Stimulated activated CD8-positive, alpha-beta memory T cell treated with anti-CD3 and anti-CD28 coated beads, Interleukin-12 subunit alpha, Interleukin-12 subunit beta, amount 100 ng/mL, for 4 hours (primary cell): ENCODE measurements at places on chromosomes 1 and 21.

- DNase-seq: no peak
Observed at GRCh38 chr1:76075877-76076276, 1.3 kb downstream of the ST6GALNAC3 start.

DNA sequence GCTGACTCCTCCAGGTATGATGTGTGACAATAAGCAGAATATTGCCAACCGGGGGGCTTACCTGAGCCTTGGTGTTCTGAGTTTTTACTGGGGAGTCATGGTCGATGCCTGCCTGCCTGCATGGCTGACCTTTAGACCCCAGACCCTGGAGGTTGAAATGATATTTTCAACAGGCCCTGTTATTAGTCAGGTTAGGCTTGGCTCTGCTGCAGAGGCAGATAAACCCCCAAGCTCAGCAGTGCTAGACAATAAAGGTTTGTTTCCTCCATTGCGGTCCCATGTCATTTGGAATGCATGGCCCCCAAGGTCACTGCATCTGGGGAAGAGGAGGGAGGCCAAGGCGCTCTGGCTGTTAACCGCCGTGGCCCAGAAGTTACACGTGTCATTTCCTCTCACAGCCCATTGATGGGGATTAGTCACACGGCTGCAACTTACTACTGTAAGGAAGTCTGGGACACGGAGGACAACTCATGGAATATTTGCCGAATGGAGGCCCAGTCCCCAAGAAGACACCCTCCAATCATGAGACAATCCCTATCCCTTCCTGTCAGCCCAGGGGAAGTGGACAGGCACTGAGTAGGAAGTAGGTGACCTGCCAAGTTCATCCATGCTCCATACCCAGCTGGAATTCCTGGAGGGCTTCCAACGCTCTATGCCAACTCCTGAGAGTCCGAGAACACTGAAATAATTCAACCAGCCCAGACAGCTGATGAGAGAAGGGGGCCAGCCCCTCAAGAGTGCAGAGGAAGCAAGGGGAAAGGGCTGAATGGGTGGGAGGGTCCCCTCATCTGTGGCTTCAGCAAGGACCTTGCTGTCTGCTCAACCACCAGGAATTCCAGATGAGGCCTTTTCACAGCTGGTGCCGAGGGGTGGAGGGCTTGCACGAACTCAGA lies 97.3 kb downstream of the TAS1R2 start:
- DNase-seq: no peak

- DNase-seq: no peak
Observed at GRCh38 chr1:64019818-64020217, 183.6 kb upstream of the UBE2U start.

- no peak for DNase-seq
Observed at GRCh38 chr1:20320704-20321103, 30.0 kb downstream of the VWA5B1 start.

DNA sequence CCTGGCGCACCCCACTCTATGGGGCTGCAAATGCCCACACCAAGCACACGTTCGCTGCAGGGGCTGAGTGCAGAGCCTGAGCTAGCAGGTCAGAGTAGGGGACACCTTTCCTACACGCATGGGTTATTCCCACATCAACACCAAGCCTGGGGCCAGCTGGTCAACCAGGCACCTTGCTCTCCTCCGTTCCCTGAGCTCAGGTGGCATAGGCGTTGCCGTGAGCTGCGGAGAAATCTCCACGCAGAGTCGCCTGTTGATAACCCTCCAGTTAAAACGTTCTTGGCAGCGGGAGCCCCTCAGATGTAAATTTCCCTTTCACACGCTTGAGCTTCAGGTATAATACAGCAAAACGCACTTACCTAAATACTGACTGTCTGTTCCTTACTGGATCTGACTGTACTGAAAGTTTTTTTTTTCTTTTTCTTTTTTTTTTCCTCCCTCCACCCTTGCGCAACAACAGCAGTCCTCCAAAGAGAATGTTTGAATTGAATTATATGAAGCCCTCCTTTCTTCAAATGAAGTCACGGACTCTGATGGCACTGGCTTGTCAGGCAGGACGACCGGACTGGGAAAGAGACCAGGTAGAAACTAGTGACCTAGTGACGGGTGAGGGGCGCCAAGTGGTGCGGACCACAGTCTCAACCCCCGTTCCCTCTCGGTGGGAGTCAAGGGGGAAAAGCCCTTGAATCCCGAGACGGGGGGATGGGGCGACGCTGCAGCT lies 2.1 kb downstream of the BRINP3 start:
- DNase-seq: no peak

GRCh38 chr1:29695803-29696202 lies 459.5 kb downstream of the PTPRU start:
- DNase-seq: no peak

DNA sequence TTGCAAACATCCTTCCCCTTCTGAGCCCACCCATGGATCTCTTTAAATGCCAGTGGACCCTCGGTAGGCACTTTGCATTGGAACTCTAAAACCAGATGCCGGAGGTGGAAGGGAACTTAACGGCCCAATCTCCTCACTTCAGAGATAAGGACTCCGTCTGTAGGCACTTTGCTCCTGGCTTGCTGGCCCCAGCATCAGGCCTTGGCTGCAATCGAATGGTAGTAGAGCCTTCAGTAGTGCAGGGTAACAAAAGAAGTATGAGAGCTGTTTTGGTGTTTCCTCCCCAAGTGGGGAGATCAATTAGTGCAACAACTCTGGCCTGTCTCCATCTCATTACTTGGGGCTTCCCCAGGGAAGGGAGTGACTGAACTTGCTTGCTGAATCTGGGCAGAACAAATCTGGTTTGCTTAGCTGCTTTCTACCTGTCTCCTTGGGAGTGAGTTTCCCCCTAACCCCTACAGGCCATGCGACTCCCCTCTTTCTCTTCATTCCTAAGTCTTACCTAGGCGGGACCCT lies 70.8 kb downstream of the TENT5C start:
- no peak for DNase-seq

DNA sequence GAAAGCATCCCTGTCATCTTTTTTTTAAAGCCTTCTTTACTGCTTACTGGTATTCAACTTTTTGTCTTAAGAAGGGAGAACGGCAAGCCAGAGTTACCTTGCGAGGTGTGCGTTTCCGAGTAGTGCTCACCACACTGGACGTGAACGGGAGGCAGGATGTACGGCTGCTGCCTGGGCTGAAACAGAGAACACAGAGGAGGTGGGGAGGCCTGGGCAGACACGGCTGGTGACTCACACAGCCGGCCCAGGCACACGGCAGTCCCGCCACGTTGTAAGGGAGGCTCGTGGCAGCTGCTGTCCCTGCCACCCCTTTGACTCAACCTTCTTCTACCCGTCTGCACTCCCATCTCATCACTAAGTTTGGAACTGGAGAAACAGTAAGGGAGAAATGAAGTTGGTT lies 105.8 kb downstream of the SMYD2 start:
- no peak for DNase-seq

- no peak for DNase-seq
Observed at GRCh38 chr1:14228677-14229076, 369.8 kb upstream of the KAZN start.

DNA sequence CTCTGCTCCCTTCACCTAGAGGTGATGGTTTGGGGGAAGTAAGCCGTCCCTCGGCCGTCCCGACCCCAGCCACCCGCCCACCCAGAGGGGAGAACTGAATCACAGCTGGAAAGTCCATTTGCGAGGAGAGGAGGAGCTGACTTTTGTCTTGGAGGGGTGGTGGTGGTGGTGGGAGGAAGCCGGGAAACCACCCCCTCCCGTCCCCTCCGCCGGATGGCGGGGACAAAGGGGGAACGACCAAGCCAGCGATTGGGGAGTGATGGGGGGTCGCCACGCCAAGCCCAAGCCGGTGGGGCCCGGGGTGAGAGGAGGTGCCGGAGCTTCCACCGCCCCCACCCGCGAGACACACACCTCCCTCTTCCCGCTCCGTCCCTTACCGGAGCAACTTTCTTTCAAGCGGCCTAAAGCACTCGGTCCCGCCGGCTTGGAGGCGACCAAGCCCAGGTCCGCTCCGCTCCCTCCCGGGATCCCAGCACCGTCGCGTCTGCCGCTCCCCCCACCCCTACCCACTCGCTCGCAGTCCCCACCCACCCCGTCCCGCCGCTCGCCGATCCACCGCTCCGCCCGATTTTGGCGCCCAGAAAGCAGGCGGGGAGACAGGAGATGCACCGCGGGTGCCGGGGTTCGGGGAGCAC lies 540 bp downstream of the ARHGEF2 start:
- DNase-seq: peak; percentile 68

DNA sequence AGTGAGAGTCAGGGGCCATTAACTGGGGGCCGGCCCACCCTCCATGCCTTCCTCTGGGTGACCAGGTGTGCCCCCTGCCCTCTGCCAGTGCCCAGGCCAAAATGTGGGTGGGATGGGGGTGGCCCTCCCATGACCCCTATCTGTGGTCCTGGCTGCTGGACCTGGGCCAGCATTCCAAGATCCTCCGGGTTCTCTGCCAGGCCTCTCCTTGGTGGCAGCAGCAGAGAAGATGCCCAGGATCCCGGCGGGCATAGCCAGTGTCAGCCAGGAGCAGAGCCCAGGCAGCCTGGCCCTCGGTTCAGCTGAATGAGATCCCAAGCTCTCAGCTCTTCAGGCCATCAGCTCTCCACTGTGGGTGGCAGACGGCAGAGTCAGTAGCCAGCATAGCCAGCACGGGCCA lies 31.3 kb upstream of the ACTRT2 start:
- DNase-seq: no peak
